HFFc6 (cell line): ENCODE measurements at places on chromosomes 16 and 17. TPM values are rescaled to one million over a fixed set of nuclear protein-coding genes. Genes with fewer than 3 reads are reported as not detected.
A peak's percentile ranks its signal among the peaks of the same experiment; 100 is the strongest.

- no peak for DNase-seq
Observed at GRCh38 chr17:44362949-44363612, 572 bp downstream of the FAM171A2 start.

DNA sequence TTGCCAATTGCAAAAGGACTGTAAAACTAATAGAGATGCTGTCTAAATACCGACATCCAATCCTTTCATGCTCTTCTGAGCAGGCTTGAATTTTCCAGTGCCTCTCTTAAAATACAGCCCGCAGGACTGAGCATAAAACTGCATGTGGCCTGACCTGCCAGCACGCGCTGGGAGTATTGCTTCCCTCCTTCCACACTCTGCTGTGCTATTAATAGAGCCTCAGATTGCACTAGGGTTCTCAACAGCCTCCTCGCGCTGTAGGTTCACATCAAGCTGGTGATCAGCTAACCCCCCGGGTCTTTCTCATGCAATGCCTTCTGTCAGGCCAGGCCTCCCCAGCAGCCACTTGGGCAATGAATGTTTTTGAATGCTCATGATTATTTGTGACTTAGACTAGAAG, 14.2 kb upstream of the MSI2 start:
- no peak for DNase-seq

The HEXIM1 gene
- 32.6 to 40.9 TPM (median 37.5 TPM) in 3 replicates for total RNA-seq

The UMOD gene
- total RNA-seq: not detected in 3 replicates

GRCh38 chr17:73290399-73291259, 21.2 kb downstream of the CDC42EP4 start:
- no peak for DNase-seq

DNA sequence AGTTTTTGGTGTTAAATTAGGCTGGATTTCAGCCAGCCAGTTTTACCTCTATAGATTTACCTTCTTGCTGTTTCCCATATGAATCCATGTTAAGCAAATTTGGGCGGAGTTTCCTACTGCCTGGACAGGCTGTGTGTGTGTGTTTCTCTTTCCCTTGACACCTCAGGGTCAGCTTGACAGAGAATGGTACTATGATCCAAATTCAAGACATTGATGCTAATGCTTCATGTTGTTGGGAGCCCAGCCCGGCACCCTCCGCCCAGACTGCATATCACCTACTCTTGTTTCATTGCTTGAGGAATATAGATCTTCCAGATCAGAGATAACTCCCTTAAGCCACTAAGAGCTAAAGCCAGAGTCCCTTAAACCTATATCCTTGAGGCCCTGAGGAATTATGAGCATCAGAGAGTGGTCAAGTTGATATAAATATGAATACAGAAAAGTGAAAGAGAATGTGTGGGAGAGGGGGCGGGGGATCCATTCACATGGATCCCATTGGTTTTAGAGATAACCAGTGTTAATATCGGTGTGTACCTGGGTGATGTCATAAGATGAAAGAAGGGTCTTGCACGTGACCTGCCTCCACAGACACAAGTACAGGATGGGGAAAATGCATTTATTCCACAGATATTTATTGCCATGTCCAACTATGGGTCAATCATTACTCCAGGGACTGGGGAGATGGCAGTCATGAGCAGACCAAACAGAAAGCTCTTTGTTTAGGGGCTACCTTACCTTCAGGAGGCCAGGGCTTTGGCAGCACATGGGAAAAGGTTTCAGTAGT, 69.7 kb downstream of the WIPI1 start:
- no peak for DNase-seq

GRCh38 chr16:9092978-9093344, 1.5 kb downstream of the HAPSTR1 start:
- no peak for DNase-seq

The CDK12 gene
- 41.9 to 48.2 TPM (median 42.8 TPM) in 3 replicates for total RNA-seq

DNA sequence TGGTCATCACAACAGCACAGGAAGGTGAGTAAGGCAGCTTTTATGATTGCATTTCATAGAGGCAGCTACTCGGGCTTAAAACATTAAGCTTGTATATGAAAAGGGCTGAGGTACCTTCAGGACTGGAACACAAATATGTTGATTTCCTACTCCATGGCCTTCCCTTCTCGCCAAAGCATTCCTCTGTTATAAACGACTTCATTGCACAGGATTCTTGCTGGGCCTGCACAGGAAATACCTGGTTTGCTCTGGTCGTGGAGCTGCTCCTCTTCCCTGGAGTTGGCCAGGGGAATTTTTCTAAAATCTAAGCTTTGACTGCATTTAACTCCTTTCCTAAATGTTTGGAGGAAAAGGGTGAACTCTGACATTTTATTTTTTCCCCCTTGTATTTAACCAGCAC, 49.0 kb downstream of the CHD9 start:
- DNase-seq: no peak

The C17orf107 gene
- total RNA-seq: 0.69 to 1.8 TPM (median 0.95 TPM) in 3 replicates

GRCh38 chr16:74743668-74744299, 30.8 kb downstream of the FA2H start:
- peak; percentile 47 for DNase-seq

DNA sequence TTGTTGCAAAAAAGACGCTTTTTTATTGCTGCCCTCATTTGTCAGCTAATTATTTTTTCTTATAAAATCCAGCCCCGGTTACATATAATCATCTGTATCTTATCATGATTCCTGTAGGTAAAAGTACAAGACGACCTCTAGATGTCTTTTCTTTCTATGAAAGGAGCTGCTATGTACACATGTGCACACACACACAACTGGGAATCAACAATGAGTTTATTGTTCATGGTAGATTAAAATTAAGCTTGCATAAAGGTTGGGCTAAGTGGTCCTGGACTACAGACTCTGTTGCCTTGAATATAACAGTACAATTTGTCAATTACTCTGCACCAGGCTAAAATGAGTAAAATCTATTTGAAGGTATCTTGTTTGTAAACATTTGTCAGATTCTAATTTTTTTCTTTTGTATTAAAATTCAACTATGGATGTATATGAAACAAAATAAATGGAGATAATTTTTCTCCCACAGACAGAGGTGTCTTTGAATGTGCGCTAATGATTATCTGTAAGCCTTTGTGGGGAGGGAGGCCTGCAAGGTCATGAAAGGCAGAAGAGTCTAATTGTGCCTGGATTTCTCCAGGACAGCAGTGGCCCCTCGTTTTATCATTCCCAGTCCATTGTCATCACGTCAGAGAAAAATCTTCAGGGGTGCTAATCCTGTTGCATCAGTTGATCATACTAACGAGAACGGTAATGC, 13.4 kb downstream of the C17orf58 start:
- DNase-seq: no peak

DNA sequence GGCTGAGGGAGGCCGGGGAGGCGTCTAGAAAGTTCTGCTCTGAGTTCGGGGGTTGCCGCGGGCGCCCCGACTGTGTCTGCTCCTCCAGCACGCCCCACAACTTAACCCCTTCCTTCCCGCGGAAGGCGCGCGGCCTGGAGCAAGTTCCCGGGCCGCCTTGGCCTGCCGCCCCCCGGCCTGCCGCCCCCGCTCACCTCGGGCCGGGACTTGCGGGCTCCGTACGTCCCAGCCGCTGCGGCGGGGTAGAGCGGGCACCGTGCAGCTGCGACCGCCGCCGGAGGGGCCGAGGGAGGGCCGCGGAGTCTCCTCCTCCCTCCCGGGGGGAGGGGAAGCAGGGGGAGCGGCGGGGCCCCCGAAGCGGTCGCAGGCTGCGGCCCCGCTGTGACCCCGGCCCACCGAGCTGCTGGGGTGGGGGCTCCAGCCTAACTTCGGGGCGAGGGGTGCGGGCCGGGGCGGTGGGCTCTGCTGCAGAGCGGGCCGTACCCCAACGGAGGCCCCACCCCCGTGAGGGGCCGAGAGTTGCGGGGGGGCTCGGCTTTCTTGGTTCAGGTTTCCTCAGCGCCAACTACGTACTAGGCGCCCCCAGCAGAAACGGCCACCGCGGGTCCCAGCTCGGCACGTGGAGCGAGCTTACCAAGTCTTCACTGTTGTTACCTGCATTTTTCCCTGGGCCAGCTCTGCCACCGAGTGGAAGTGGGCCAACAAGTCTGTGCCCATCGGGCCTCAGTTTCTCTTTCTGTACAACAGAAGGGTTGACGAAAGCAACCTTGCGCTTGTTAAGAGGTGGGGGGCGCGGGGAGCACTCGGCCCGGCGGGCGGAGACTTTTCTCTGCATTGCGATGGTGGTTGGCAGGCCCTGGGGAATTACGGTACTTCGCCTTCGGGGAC, at the start of gene CCDC102A:
CCDC102A (minus strand) TSS at position 266 of the 888 bp plus-strand sequence. CDS start 7,394 bp downstream, outside the sequence.
- no peak for DNase-seq

The ABCC12 gene
- not detected in 2 replicates for total RNA-seq

The CCP110 gene
- total RNA-seq: 12.9 to 16.9 TPM (median 14.7 TPM) in 3 replicates

GRCh38 chr17:45222289-45222995, 757 bp downstream of the FMNL1 start:
- DNase-seq: no peak

GRCh38 chr17:63445954-63446752, at the start of gene CYB561:
Gene CYB561, minus strand, starts transcription at chr17:63446306. Its CDS starts 8,759 bp downstream, at chr17:63437547.
- no peak for DNase-seq

The HOXB13 gene
- total RNA-seq: not detected in 3 replicates

The SLC7A6OS gene
- total RNA-seq: 11.1 to 14.7 TPM (median 13.9 TPM) in 3 replicates

DNA sequence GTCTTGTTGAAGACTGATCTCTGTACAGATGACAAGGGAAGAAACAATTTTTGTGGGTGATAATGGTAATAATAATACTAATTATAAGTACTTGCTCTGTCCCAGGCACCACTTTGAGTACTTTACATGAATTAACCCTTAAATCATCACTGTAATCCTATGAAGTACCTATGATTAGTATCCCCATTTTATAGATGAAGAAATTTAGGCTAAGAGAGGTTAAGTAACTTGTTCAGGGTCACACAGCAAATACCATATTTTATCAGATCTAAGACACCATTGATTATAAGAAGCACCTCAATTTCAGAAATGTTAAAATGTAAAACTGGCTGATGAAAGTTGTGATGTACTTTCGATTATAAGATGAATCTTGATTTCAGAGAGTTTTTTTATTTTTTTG, 18.6 kb downstream of the TADA2A start:
- no peak for DNase-seq

- no peak for DNase-seq
Observed at GRCh38 chr17:44787271-44787940, 28.6 kb downstream of the ADAM11 start.

DNA sequence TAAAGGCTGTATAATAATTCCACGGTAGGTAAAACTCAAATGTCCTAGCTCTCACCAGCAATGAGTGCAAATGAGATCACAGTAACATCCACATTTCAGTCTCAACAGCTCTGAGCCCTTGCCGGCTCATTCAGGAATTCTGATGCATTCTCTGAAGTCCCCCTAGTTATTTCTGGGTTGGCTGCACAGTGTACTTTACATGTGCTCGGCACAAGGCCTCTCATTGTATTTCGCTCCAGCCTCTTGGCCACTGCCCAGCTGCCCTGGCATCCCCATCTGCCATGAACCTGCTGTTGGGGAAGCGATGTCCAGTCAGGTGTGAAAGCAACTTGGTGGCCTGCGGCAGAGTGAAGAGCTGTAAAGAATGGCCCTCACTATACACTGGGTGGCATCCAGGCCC, 14.3 kb downstream of the PRCD start:
- DNase-seq: no peak

The CDK5RAP3 gene
- 77.8 to 91.3 TPM (median 78.3 TPM) in 3 replicates for total RNA-seq

DNA sequence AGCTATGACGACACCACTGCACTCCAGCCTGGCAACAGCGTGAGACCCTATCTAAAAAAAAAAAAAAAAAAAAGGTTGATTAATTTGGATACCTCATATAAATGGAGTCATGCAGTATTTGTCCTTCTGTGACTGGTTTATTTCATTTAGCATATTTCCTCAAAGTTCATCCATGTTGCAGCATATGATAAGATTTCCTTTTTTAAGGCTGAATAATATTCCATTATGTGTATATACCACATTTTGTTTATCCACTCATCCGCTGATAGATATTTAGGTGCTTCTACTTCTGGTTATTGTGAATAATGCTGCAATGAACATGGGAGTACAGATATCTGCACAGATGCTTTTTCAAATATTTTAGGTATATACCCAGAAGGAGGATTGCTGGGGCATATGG, 43.3 kb upstream of the TMC5 start:
- DNase-seq: no peak

The C16orf46 gene
- total RNA-seq: 0.33 to 1.2 TPM in 2 of 3 replicates, not detected in the other

DNA sequence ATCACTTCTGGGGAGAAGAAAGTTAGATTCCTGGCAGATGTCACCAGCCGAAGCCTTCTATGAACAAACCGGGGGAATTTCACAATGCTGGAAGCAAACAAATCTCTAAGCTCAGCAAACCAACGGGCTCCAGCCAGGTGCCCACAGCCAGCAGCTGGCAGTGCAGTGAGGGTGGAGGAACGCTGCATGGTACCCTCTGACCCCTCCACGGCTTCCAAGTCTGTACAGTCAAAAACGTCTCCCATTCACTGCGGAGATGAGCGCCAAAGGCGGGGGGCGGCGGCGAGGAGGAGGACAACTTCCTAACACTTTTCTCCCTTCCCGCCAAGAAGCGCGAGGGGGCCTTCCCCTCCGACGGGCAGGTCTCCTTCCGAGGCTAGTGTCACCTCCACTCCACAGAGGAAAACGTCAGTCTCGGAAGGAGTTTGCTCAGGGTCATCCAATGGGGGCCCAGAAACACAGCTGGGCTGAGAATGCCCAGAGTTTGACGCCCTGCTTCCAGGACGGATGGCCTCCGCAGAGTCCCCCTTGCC, 924 bp downstream of the ZNF598 start:
- no peak for DNase-seq

GRCh38 chr17:15782866-15783265, 50.8 kb downstream of the TBC1D26 start:
- no peak for DNase-seq

DNA sequence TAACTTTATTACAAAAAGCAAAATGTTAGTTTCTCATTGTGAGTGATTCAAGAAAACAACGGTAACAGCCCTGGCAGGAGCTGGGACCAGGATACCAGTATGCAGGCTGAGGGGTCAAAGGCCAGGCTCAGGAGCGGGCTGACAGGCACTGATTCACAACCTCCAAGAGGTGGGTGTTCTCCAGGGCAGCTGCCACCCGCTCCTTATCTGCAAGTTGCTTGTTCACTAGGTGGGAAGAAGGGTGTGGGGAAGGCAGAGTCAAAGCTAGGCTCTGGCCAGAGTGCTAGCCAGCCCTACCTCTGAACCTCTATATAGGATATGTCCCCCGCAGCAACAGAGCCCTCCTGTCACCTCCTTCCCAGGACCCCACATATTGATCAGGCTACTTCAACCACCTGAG, 2.1 kb downstream of the CIAO2B start:
- DNase-seq: no peak

The RFNG gene
- total RNA-seq: 41.8 to 48.7 TPM (median 41.9 TPM) in 3 replicates

The KRT32 gene
- total RNA-seq: not detected in 3 replicates

- no peak for DNase-seq
Observed at GRCh38 chr16:71421911-71422310, 19.9 kb downstream of the TLE7 start.

The STRADA gene
- total RNA-seq: 20.7 to 21.8 TPM (median 21.0 TPM) in 3 replicates

GRCh38 chr17:13508896-13509295, 92.8 kb downstream of the HS3ST3A1 start:
- DNase-seq: no peak
